ENCODE measurements at places on chromosomes 2 and 18.

GRCh38 chr2:41723526-41723925 is 324.3 kb upstream of the PKDCC start:
- DNase-seq, result no peak

- DNase-seq, result no peak
Measured at GRCh38 chr2:37587817-37588216, 83.6 kb downstream of the CDC42EP3 start.

DNA sequence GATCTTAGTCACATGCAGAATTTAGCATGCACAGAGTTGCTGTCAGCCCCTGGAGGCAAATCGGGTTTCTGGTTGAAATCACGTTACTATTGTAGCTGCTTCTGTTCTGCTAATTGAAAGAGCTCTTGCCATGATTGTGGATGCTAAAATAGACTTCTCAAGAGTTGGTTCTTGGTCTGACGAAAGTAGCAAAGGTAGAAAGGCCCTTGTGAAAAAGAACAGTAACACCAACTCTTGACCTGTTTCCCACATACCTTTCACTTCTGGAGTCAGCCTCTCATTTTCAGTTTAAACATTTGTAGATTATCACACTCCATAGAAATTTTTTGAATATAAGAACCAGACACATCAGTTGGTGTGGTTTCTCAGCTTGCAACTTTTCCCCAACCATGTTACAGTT is 110.0 kb upstream of the EPB41L3 start:
- DNase-seq, result no peak

- DNase-seq, result no peak
Measured at GRCh38 chr2:136222862-136223261, 104.9 kb upstream of the CXCR4 start.

GRCh38 chr2:68342470-68342869 is 22.6 kb upstream of the PLEK start:
- DNase-seq, result no peak
